Stimulated activated CD4-positive, alpha-beta T cell treated with anti-CD3 and anti-CD28 coated beads, TNF-alpha, amount 100 ng/mL, for 24 hours (primary cell): ENCODE measurements at places on chromosomes 5 and 9.

GRCh38 chr9:109100543-109101201 is 19.1 kb downstream of the TMEM245 start:
- no peak for DNase-seq

GRCh38 chr5:54197018-54197417 is 113.4 kb downstream of the ARL15 start:
- DNase-seq: no peak

DNA sequence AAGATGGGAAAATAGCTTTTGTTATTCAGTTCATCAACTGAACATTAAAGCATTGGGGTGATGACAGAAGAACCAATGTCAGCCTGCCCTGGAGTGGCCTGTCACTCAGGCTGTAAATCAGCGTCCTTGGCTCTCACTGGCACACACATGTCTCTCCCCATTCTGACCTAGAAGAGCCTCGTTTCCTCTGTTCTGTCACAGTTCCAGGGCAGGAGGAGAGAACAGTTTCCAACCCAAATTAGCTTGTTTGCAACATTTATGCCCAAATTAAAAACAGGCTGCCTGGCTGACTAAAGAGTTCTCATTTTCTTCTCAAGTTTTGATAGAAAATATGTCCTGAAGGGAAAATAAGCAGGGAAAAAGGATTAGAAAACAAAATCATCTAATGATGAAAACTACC is 520.1 kb downstream of the CHSY3 start:
- no peak for DNase-seq

DNA sequence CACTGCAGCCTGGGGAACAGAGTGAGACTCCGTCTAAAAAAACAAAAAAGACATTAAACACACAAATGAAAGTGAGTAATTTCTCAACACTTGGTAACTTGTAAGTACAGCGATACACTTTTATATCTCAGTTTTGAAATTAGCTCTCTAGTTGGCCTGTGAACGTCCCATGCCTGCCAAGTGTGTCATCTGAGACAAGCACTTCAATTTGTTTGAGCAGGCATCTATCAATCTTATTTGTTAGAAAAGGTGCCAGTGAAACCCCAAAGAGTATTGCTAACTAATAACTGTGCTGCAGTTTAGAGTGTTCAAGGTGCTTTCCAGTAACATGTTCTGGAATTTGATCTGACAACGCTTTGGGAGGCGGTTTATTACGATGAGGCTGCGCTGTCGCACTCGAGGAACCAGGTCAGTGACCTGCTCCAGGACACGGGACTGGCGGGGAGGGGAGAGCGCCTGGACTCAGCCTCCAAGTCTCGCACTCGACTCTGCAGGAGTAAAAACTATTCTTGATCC is 1.1 kb upstream of the SPIN1 start:
- DNase-seq: no peak

DNA sequence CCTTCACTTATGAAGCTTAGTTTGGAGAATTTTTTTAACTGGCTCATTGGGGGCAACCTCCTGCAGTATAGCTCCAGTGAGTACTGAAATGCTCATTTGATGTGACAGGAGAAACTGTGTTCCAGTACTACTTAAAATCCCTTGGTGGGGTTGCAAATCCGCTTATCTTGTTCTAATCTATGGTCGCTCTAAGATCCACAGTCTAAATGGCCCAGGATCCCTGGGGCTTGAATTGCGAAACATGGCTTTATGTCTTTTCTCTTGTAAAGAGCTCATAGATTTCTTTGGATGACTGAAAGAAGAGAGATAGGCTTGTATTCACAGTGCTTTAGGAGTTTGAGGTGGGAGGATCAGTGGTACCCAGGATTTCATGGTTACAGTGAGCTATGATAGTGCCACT is 52.7 kb downstream of the ADAMTSL1 start:
- DNase-seq: no peak

DNA sequence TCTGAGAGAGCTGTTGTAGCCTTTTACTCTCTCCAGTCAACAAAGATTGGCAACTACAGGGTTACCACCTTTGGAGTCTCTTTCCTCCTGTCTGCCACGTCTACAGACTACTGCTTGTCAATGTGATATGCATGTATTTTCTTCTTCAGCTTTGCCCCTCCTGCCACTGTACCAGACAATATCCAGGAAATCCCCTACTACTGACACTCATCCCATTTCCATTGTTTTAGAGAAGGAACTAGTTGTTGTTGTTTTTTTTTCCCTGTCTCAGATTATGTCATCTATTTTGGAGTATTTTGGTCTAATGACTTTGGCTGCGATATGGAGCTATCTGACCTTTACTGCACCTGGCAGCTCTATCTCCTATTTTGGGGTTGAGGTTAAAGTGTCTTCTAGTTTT is 50.1 kb upstream of the MACIR start:
- no peak for DNase-seq

- no peak for DNase-seq
These were observed 419.0 kb upstream of the DAB2 start for GRCh38 chr5:39843767-39844166.

GRCh38 chr5:3373391-3373790 is 222.2 kb upstream of the IRX1 start:
- DNase-seq: no peak

DNA sequence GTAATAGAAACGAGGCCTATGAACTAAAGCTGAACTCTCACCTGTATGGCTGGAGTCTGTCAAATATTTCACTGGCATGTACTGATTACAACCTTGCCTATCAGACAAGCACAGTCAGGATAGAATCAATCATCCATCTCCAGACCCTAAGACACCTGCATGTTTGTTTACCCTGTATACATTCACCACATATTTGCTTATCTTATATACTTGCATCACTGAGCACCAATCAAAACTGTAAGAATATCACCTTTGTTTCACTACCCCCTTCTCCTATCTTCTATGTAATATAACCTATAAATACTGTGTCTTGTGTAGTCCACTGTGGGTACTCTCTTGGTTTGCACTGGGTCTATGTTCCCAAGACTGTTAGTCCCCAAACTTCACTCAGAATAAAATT is 1085.7 kb downstream of the TAF11L14 start:
- DNase-seq: no peak

GRCh38 chr5:67407979-67408378 is 211.4 kb upstream of the CD180 start:
- no peak for DNase-seq

DNA sequence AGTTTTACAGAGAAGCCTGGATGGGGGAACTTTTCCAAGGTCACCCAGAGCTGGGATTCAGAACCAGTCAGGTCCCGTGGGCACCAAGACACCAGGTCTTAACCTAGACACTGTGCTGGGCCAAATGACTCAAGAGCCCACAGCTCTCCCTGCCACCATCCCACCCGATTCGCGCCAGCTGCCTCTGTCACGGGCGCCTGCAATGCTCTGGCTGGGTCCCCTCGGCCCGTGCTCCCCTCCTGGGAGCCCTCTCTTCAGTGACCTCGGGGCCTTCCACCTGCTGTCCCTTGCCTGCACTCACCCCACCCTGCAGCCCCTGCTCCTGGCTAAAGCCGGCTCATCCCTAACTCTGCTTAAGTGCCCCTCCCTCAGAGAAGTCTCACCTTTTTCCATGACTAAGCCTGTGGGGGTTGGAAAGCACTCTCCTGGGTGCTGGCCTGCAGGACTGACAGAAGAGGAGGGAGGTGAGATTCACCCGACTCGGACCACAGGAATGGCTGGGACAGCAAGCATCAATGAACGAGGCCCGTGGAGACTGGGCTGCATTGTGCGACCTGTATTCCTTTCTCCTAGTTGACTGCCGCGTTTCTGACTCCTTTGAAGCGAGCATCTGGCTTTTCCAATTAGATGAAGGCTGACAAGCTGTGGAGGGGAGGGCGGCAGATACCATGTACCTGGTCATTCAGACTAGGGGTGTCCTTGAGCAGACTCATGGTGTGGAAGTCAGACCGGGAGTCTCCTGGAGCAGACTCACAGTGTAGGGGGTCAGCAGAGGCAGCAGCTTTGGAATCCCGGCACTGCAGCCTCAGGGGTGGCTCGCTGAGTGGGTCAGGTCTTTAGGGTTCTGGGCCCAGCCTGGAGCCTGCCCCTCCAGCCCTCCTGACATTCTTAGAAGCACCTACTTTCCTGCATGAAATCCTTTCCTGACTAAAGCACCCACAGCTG is 5.8 kb upstream of the IL4 start:
- DNase-seq: no peak

DNA sequence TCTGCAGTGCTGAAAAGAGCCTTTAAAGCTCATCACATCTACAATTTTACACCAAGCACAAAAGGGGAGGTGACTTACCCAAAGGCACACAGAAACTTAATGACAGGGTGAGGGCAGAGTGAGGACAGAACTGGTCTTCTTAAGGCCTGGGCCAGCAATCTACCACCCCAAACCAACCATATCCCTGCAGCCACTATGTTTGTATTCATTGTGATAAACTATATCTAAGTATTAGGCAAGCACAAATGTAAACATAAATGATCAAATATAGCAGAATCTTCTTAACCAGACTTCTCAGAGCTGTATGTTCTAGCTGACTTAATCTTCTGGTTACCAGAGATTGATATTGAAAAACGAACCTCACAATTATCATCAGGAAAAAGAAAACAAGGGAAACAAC is 47.9 kb upstream of the RNF38 start:
- no peak for DNase-seq

GRCh38 chr5:53362521-53362941 is 117.9 kb upstream of the FST start:
- DNase-seq: no peak

DNA sequence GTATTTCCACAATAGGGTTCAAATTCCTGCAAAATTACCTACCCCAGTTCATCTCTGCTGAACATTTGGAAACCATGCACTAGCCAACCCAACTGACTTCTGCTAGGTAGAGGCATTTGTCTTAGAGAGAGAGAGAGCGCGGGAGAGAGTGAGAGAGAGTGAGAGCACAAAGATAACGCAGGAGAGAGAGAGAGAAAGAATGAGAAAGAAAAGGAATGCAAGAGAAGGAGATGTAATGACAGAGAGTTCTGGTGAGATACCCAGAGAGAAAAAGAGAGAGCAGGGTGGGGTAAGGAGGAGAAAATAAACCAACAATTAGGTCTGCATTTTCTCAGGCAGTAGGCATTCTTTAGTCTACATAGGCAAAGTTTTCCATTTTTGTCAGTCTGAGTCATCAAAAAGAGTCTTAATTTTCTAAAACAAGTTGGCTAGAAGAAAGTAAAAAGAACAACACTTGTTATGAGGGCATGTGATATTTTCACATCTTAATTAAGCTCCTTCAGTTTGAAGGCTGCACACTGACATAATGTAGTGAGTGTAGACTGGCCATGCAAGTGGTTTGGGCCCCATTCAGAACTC is 98.2 kb downstream of the MAP1B start:
- DNase-seq: no peak

DNA sequence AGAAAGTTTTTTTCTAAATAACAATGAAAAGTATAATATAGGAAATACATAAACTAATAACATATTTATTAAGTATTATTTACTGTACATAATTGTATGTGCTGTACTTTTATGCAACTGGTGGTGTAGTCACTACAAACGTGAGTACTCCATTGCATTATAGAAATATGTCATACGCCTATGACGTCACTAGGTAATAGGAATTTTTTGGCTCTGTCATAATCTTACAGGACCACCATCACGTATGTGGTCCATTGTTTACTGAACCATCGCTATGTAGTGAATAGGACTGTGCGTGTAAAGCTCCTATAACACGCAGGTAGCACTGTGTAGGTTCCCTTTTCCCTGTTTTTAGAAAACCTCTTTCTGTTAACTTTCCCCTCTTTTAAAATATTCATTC is 255.0 kb downstream of the SH3GL2 start:
- DNase-seq: no peak

- peak; percentile 13 for DNase-seq
These were observed 69.5 kb upstream of the RAD23B start for GRCh38 chr9:107213561-107214028.
